ENCODE measurements at places on chromosomes 1 and 21.

DNA sequence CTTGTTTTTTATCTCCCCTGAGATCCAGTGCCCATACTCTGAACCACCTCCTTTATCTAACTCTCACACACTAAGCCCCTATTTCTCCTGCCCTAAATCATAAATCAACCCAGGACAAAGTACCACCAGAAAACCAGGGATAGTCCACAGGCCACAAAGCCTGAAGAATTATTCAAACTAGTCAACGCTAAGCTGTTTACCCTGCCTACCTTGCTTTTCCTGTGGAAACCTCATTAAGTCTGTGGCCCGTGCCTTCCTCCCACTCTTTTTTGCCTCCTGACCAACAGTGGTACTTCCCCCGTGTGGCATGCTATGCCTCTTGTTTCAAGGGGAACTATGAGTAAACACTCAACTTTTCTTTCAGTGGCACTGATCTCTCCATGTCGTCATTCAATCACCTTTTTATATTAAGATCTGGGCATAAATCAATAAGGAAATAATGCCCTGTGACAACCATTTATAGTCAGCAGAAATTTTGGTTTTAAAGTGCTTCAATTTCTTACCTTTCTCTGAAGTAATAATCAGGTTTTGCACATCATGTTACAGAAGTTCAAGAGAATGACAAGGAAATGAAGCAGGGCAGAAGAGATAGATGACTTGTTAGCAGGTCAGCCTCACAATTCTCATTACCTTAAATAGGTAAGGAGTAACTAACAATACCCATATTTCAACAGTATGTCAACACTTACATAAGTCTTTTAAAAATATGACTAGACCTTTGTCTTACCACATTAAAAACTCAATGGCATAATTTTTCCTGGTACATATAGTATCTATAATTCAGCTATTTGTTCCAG lies 32.1 kb downstream of the EYA3 start:
- DNase-seq, result no peak

DNA sequence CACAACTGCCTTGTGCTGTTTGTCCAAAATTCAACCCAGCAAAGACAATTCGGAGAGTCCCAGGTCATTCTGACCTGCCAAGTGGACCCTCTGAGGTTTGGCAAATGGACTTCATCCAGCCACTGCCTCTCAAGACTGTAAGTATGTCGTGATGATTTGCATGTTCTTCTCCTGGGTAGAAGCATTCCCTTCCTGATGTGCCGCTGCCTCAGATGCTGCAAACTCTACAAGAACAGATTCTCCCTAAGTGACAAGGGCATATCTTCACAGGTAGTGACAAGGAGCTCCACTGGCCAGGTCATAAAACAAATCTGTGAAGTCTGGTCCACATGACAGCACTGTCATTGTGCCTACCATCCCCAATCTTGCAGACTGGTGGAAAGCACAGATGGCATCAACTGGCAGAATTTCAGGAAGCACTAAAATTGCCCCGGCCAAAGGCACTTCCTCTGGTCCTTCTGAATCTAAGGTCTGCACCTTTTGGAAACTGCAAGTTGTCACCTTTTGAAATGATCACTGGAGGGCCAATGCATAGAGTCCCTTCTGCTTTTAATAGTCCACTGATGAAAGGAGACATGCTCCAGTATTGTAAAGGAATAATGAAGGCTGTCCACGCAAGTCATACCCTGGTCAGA lies 27.4 kb downstream of the POFUT2 start:
- DNase-seq, result no peak

DNA sequence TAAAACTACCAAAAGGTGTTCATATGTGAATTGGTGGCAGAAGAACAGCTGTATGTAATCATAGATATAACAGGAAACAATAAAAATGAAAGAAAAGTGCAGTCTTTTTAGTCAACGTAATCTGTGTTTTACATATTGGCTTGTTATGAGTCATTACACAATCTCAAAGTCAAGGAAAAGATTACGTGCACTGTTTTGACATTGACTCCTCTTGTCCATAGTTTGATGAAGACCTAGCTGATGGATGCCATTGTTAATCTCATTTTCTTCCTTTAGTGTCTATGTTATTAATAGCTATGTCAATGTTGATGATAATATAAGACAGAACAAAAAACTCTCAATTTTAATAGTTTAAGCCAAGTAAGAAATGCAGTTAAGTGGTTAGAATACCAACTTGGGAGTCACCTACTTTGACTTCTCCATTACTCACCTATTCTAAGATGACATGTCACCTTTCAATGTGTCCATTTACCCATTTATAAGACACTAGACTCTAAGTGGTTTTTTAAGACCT lies 84.5 kb upstream of the SAMSN1 start:
- no peak for DNase-seq

DNA sequence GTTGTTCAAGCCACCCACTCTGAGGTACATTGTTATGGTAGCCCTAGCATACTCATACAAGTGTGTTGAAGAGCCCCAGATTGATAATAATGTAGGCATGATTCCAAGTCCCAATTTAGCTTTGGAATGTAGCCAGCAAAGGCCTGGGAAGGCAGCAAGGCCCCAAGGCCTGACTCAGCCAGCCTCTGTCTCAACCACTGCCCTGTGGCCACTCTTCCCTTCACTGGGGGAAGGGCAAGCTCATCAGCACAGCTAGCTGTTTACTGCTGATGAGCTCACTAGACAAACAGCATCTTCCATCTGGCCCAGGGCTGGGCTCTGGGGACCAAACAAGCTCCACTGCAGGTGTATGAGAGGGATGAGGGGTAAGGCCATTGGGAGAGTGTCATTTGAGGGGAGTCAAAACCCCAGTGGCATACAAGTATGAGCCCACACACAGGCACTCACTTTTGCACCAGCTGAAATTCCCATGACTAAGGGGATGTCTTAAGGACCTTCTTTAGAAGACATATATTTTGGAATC lies 2.2 kb upstream of the IRF6 start:
- no peak for DNase-seq

DNA sequence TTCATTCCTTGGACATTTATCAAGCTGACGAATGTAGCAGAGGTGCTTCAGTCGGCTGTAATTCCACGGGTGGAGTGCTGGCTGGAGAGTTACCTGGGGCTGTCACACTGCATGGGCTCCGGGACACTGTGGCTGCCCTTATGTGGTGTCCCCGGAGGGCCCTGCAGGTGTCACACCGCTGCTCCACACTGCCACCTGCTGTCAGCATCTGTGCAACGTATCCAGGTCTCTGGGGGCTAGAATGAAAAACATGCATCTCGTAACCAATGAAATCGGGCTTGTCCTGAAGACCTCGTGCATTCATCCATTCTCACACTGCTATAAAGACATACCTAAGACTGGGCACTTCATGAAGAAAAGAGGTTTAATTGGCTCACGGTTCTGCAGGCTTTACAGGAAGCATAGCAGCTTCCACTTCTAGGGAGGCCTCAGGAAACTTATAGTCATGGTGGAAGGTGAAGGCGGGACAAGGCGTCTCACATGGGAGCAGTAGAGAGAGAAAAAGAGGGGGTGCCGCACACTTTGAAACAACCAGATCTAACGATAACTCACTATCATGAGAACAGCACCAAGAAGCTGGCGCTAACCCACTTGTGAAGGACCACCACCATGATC lies 46.7 kb upstream of the PCBP3 start:
- no peak for DNase-seq

- DNase-seq, result no peak
These were observed 6.1 kb upstream of the SLC19A2 start for GRCh38 chr1:169491845-169492281.

DNA sequence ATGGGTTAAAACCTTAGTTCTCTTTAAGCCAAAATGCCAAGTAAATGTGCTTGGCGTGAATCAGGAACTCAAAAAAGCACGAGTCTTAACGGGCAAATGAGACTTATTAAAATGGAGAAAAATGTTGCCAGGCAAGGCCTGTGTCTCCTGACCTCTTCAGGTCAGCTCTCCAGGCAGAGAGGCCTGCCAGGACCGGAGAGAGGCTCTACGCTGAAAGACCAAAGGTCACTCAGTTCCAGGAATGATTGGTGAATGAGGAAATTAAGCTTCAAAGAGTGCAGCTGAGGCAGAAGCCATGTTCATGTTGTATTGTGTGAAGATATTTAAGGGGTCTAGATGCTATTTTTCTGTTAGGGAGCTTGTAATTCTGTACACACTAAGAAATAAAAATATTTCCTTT lies 66.6 kb downstream of the SPAG17 start:
- no peak for DNase-seq

DNA sequence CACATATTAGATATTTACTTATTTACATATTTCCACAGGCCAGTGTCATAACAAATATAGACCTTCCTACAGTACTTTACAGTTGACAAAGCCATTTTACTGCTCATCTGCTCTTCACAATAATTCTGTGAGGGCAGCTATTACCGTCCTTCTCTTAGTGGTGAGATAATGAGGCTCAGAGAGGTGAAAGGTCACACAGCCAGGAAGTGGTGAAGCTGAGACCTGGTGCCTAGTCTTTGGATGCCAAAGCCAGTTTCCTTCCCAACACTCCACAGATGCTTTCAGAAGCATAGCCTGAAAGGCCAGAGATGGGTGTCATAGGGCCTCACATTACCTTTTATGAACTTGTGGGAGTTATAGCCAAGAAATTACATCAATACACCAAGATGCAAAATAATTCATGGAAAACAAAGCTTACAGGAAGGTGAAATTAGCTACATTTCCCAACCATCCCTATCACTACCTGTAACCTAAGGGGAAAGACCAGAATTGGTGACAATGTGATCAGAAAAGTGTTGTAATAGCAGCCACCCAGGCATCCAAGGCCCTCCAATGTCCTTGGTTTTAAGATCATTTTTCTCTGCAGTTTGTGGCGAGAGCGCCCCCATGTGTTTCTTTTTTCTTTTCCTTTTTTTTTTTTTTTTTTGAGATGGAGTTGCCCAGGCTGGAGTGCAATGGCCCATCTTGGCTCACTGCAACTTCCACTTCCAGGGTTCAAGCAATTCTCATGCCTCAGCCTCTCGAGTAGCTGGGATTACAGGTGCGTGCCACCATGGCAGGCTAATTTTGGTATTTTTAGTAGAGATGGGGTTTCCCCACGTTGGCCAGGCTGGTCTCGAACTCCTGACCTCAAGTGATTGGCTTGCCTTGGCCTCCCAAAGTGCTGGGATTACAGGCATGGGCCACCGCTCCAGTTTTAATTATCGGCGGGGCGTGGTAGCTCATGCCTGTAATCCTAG lies 26.5 kb upstream of the RPL11 start:
- DNase-seq, result no peak

DNA sequence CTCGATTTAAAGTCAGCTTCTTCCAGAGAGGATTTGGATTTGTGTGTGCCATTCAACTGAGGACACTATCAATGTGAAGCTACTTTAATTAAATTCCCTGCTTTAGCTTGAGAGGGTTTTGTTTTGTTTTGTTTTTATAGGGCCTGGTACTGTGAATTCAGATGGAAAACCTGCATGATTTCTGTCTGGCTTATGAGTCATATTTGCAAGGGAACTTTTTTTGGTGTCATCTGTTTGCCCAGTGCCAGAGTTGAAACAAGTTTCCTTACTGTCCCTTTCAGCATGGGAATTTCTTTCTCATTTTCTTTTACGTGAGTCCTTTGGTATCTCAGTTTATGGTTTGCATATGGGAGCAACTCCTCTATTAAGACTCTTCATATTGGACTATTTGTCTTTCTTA lies 194.6 kb downstream of the GREM2 start:
- DNase-seq, result no peak

GRCh38 chr1:204260601-204261197 lies 46.9 kb upstream of the GOLT1A start:
- DNase-seq, result no peak

- no peak for DNase-seq
These were observed 24.9 kb downstream of the PRKCZ start for GRCh38 chr1:2074944-2075740.

GRCh38 chr1:31677949-31678348 lies 25.9 kb downstream of the COL16A1 start:
- DNase-seq, result no peak
